Activated T-helper 1 cell treated with anti-CD3 and anti-CD28 coated beads, Interleukin-12 subunit alpha, Interleukin-12 subunit beta, Interleukin-2, Interleukin-4 antibody, amounts not matched to agents 30 ng/mL and 10 ng/mL and 1 ng/mL, durations not matched to agents 14 hours and 24 hours and 36 hours (primary cell): ENCODE measurements at places on chromosomes 2 and 18. TPM values are rescaled to one million over a fixed set of nuclear protein-coding genes. Genes with fewer than 3 reads are reported as not detected.

- H3K4me3 ChIP-seq = no peak overlapping the region
- peaks cover 8% of the 10 kb centered on the region for H3K4me1 ChIP-seq
- peaks cover 11% of the 10 kb centered on the region for H3K27me3 ChIP-seq
- no peaks in the 10 kb centered on the region for H3K36me3 ChIP-seq
- no peak for DNase-seq
Measured at GRCh38 chr2:160039166-160039903, 23.1 kb downstream of the PLA2R1 start.

- no peaks in the 10 kb centered on the region for H3K36me3 ChIP-seq
- no peak overlapping the region for H3K4me3 ChIP-seq
- peaks cover 28% of the 10 kb centered on the region for H3K27me3 ChIP-seq
- DNase-seq = no peak
- no peak overlapping the region for H3K27ac ChIP-seq
Measured at GRCh38 chr2:181724662-181725061, 44.3 kb upstream of the NEUROD1 start.

GRCh38 chr2:201059961-201060755 lies 11.3 kb downstream of the HYCC2 start:
- peaks cover 26% of the 10 kb centered on the region for H3K4me1 ChIP-seq
- no peak overlapping the region for H3K4me3 ChIP-seq
- H3K27me3 ChIP-seq = peaks cover 2% of the 10 kb centered on the region
- H3K27ac ChIP-seq = no peak overlapping the region
- peaks cover 32% of the 10 kb centered on the region for H3K36me3 ChIP-seq

Gene ITGA6
- total RNA-seq = 1.9 TPM in 2 replicates

DNA sequence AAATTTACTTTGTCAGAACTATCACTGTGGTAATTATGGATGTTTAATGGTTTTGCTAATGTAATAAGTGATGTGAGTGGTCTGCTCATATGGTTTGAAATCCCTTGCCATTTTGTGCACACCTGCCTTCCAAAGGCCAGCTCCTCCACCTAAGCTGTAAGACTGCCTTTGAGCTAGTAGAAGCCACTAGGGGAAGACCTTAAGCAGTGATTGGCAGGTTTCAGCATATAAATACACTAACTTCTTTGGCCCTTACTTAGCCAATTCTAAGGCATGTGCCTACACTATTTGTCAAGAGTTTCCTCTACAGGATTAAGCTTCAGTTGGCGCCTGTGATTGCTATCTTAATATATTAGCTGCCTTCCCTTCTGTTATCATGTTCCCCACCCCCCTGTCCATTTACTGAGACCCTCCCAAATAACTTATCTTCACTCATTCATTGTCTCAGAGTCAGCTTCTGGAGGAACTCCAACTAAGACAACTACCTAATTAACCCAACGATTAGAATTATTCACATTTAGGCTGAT lies 141.1 kb downstream of the MBD5 start:
- DNase-seq = no peak
- H3K27me3 ChIP-seq = no peaks in the 10 kb centered on the region
- H3K4me3 ChIP-seq = no peak overlapping the region
- H3K4me1 ChIP-seq = no peaks in the 10 kb centered on the region
- no peak overlapping the region for H3K27ac ChIP-seq
- H3K36me3 ChIP-seq = no peaks in the 10 kb centered on the region

GRCh38 chr2:10457846-10458598 lies 9.9 kb upstream of the ODC1 start:
- H3K27me3 ChIP-seq = peaks cover 28% of the 10 kb centered on the region
- H3K27ac ChIP-seq = no peak overlapping the region
- H3K4me3 ChIP-seq = no peak overlapping the region
- no peaks in the 10 kb centered on the region for H3K4me1 ChIP-seq
- DNase-seq = no peak
- H3K36me3 ChIP-seq = no peaks in the 10 kb centered on the region
